ENCODE measurements at places on chromosomes 16 and 17.

- no peak for DNase-seq
These were observed 20.0 kb upstream of the ITGAX start for GRCh38 chr16:31334934-31335333.

- DNase-seq, result no peak
These were observed 78.8 kb upstream of the FOXF1 start for GRCh38 chr16:86431540-86431939.

- no peak for DNase-seq
These were observed 3.1 kb upstream of the KRT12 start for GRCh38 chr17:40870136-40870535.

DNA sequence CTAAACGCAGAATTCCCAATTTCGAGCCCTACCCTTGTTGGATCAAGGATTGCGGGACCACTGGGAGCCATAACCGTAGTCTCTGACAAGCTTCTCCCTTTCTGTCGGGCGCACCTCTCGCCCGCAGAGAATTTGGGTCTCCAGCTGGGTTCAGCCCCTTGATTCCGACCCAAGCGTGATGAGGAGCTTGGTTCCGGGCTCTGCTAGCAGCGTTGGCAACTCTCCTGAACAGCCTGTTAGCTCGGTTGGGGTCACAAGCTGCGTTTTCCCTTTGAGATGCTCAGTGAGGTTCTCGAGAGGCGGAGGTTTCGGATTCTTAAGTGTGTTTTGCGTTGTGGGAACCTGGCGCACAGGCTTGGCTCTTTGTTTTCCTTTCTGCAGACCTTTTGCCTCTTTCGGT lies 655 bp downstream of the ATXN1L start:
- DNase-seq, result no peak

- no peak for DNase-seq
These were observed 28.0 kb downstream of the ZNF423 start for GRCh38 chr16:49827805-49828438.

GRCh38 chr17:1272701-1273100 lies 2.5 kb downstream of the BHLHA9 start:
- no peak for DNase-seq

DNA sequence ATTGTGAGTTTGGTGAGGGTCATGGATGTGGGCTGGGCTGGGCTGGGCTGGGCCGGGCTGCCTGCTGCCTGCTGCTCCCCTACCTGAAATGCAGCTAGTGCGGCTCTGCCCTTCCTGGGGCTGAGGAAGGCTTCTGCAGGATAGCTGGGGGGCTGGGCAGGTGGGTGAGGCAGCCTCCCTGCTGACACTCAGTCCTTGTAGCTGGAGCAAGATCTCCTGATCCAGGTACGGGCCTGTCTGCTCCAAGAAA lies 4.7 kb downstream of the RPL13 start:
- DNase-seq, result no peak

DNA sequence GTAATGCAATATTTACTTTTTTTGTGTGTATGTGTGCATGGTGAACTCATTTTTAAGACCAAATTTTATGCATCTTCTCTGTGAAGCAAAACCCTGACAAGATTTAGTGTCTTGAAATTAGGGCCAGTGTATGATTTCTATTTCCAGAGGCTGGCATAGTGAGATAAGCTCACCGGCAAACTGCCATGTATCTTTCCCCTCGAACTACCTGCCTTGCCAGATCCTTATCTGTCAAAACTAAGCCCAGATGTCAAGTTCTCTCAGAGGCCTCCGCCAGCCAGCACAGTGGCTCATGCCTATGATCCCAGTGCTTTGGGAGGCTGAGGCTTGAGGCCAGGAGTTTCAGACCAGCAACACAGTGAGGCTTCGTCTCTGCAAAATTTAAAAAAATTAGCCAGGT lies 10.0 kb downstream of the USP32 start:
- no peak for DNase-seq

GRCh38 chr17:63700528-63701455 lies 867 bp upstream of the LIMD2 start:
- DNase-seq, result peak; percentile 44

GRCh38 chr17:80591788-80592187 lies 47.1 kb downstream of the RPTOR start:
- DNase-seq, result no peak

DNA sequence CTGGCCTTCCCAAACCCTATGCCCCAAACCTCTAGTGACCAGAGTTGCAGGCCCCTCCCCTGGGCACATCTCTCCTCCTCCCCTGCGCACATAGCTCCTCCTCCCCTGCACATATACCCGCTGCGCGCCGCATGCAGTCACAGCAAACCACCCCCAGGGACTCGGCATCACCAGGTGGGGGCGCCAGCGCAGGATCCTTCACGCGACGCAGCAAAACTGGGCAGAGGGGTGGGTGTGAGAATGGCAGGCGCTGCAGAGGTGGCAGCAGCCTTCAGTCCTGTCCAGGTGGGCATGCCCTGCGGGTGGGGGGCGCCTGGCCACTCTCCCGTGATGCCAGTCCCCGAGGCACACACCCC lies 5.6 kb downstream of the CORO6 start:
- peak; percentile 92 for DNase-seq

GRCh38 chr16:15524966-15525365 lies 90.6 kb downstream of the BMERB1 start:
- no peak for DNase-seq

DNA sequence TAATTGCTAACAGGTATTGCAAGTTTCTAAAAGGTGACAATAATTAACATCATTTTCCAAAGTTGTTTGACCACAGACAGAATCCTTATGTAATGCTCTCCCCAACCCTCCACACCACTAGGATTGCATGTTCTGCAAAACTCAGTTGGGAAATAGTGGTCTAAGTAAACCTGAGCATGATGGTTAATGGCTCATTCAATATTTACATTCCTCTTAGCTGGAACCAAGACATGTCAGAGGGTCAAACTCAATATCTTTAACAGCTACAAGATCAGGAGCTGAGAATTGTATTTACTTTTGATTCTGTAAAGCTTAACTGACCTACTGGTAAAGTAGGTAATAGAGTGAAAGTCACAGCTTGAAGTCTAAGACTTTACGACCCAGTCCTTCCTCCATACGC lies 10.2 kb downstream of the MFSD6L start:
- DNase-seq, result no peak

DNA sequence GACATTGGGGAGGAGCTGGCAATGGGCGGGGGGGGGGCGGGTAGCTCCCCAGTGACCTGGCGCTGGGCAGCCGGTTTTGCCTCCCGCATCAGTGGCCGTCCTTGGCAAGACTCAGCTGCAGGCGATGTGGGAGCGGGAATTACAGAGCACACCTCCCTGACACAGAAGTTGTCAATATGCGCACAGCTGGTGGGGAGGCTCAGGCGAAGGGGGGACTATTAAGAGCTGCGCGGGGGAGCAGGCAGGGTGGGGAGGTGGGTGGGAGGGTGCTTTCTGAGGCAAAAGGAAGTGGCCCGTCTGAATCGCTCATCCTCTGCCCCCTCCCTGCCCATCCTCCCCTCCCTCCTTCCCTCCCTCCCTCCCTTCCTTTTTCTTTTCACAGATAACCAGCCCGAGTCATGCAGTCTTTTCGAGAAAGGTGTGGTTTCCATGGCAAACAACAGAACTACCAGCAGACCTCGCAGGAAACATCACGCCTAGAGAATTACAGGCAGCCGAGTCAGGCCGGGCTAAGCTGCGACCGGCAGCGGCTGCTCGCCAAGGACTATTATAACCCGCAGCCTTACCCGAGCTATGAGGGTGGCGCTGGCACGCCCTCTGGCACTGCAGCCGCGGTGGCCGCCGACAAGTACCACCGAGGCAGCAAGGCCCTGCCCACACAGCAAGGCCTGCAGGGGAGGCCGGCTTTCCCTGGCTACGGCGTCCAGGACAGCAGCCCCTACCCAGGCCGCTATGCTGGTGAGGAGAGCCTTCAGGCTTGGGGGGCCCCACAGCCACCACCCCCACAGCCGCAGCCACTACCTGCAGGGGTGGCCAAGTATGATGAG lies 44.0 kb downstream of the SREBF1 start:
- DNase-seq, result peak; percentile 26

- no peak for DNase-seq
These were observed 33.2 kb downstream of the TUBD1 start for GRCh38 chr17:59859444-59860025.

DNA sequence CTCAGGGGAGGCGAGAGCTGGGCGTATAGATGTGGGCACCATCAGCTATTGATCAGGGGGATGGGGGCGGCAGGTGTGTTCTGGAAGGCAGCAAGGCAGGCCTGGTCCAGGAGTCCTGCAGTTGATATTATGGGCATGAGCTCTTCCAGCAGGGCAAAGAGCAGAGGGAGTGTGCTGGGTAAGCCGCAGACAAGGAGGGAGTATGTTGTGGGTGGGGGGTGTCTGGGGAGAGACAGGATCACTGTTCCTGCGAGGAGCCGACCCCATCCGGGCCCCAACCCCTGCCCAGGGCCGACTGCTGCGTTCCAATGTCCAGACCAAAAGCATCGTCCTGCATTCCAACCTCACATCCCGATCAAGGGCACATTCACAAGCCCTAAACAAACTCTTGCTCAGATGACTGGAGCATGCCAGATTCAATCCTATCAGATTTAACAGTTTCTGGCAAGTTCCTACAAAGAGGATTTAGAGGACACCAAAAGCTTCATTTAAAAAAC lies 9.2 kb downstream of the MXRA7 start:
- no peak for DNase-seq

DNA sequence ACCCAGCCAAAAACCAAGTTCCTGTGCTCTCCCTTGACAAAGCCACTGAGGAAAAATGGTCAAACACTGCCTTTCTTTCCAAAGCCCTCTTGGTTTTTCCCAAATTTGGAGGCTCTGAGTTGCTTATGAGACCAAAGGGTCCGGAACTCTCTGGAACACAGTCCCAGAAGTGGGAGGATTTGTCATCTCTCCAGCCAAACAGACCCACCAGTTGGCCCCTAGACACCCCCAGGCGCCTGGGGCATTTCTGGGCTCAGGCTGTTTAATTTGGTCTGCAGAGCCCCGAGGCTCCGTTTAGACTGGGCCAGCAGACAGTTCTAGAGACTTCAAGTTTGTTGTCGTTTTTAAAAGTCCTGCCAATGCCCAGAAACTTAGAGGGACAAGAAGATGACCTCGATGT lies 239.1 kb downstream of the SEC14L1 start:
- no peak for DNase-seq

GRCh38 chr17:17077861-17078732 lies 35.8 kb downstream of the MPRIP start:
- no peak for DNase-seq

- DNase-seq, result no peak
These were observed 138.9 kb downstream of the SEC14L1 start for GRCh38 chr17:77279448-77280303.

DNA sequence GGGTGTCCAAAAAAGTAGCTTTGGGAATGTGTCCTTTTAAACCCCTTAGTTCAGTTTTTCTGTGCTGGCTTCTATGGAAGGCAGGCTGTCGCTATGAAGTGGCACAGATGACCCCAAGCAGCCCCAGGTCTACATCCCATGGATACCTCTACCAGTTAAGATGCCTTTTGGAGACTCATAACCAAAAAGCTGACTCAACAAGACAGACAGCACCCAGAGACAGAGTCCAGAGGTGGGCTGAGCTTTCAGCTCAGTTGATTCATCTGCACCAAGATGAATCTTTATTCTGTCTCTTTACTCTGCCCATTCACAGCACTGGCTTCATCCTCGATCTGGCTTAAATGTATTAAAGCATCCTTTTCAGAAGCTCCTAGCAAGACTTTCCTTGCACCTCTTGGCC lies 29.8 kb upstream of the RBBP6 start:
- no peak for DNase-seq

GRCh38 chr16:66714654-66715307 lies 18.2 kb upstream of the CMTM4 start:
- DNase-seq, result no peak

GRCh38 chr17:37019117-37019740 lies 70.5 kb downstream of the AATF start:
- no peak for DNase-seq

GRCh38 chr16:87715658-87716057 lies 50.1 kb downstream of the KLHDC4 start:
- no peak for DNase-seq

- no peak for DNase-seq
These were observed 93.3 kb downstream of the SOCS1 start for GRCh38 chr16:11162586-11163268.

- DNase-seq, result no peak
These were observed 183.8 kb upstream of the SOX9 start for GRCh38 chr17:71936977-71937376.

GRCh38 chr16:34078691-34079090 lies 619.3 kb downstream of the TP53TG3F start:
- no peak for DNase-seq

- no peak for DNase-seq
These were observed 13.9 kb downstream of the CLUH start for GRCh38 chr17:2697611-2698162.

GRCh38 chr17:9725575-9725974 lies 65.8 kb downstream of the DHRS7C start:
- DNase-seq, result no peak

DNA sequence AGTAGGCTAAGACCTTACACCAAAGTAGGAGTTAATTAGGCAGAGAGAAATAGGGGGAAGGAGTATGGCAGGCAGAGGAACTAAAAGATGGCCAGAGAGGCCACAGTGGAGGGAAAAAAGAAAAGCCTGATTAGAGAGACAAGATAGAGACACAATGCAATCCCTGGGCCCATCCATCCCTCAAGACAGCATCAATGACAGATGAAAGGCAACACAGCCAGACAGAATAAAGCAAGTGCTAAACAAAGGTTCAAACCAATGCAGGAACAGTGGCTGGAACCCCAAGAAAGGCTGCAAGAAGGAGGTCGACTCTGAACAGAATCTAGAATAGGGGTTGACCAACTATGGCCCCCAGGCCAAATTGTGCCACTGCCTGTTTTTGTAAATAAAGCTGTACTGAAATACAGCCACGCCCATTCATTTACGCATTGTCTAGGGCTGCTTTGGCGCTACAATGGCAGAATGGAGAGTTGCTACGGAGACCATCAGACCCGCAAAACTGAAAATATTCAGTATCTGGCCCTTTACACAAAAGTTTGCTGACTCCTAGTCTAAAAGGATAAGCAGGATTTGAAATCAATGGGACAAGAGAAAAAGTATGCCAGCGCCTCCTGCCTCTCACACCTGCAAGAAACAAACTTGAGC lies 473.3 kb upstream of the PSMD7 start:
- no peak for DNase-seq

DNA sequence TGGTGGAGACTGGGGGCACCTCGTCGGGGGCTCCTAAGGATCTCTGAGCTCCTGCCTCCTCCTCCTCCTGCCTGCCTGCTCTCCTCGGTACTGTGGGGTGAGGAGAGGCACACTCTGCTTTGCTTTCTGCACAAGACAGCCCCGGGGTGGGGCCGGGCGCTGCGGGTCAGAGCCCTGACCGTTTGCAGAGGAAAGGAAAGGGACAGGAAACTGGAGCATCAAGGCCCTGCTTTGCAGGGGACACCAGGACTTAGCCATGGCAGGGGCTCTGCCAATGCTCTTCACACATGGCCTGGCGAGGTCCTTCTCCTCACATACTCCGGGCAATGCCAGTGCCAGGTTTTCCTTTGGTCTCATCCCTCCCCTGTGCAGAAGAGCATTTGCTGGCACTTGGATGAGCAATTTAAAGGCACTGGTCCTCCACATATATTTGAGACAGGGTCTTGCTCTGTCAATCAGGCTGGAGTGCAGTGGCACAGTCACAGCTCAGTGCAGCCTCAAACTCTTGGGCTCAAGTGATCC lies 23.8 kb upstream of the DOC2B start:
- no peak for DNase-seq
